Mesendoderm (in vitro differentiated cells): ENCODE measurements at places on chromosomes 6 and 20.

DNA sequence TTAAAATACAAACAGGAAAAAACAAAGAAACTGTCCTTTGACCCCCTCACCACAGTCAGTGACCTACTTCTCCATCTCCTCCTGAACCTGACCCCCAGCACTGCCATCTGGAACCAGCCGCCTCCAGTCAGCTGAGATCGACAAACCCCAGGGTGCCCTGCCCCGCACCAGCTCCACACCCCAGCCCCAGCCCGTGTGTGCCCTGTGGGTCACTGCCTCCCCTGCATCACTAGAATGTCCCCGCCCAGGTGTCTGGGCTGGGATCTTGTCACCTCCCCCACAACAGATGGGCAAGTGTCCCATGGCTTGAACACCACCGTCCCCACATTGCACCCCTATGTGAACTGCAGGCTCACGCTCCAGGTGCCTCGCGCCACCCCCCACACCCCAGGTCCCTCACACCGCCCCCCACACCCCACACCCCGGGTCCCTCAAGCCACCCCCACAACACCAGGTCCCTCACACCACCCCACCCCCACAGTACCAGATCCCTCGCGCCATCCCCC is 13.3 kb downstream of the TAF4 start:
- no peak for DNase-seq

GRCh38 chr20:3727401-3728021 is 5.0 kb upstream of the HSPA12B start:
- DNase-seq, result peak; percentile 31

- no peak for DNase-seq
Measured at GRCh38 chr6:36119209-36119608, 11.1 kb upstream of the MAPK13 start.

- DNase-seq, result no peak
Measured at GRCh38 chr6:18078866-18079265, 43.6 kb downstream of the NHLRC1 start.

- peak; percentile 75 for DNase-seq
Measured at GRCh38 chr6:100432136-100432535, 32.6 kb downstream of the SIM1 start.

- no peak for DNase-seq
Measured at GRCh38 chr6:88445188-88445965, 279.2 kb upstream of the CNR1 start.

DNA sequence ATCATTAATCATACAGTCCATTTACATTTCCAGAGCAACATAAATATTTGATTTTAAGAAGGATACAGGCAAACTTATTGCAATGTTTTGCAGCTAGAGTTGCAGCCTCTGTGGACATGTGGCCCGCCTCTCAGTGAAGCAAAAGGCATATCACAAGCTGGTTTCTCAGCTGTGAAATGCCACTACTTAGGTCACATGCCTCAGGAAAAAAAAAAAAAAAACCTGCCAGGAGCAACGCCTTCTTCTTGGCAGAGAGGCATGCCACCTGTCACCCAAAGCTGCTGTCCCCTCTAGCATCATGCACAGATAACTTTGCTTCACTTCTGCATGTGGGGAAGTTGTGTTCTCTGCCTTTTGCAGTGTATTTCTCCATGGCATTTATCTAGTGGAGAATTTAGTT is 18.5 kb downstream of the GRM1 start:
- no peak for DNase-seq

GRCh38 chr6:157014871-157015270 is 237.7 kb downstream of the ARID1B start:
- no peak for DNase-seq

DNA sequence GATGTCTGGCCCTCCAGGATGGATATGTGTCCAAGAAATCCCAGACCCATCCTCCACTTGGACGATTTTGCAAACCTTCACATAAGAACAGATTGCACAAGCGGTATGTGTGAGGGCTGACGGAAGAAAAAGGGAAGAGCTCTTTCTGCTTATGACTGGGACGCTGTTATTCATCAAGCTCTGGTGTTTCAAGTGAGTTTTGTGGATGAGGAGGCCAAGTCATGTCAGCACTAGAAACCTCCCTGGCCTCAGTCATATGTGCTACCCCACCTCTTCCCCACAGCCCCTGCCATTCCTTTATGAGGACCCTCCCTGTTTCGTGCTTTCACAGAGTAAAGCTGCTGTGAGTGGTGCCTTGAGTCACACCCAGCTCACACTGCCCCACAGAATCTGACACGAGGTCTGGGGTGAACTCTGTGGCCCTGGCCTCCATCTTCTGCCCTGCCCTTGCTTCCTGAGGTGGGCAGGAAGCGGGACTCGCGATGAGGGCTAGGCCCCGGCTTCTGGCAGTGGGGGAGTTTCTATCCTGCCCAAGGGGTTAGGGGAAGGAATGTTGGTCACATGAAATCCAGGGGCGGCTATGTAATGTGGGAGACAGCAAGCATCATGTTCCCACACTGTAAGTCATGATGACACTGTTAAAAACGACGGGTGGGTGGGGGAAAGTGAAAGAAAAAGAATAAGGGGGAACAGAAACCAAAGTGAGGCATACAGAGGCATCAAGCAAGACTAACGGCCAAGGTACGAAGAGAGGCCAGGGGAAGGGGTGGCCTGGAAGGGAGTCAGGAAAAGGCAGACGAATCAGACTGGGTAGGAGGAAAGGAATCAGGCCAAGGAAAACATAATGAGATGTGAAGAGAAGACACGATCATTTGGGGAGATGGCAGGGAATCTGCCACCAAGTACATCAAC is 78.1 kb downstream of the PRDM1 start:
- no peak for DNase-seq

- DNase-seq, result no peak
Measured at GRCh38 chr20:56986931-56987720, 279.3 kb downstream of the BMP7 start.

DNA sequence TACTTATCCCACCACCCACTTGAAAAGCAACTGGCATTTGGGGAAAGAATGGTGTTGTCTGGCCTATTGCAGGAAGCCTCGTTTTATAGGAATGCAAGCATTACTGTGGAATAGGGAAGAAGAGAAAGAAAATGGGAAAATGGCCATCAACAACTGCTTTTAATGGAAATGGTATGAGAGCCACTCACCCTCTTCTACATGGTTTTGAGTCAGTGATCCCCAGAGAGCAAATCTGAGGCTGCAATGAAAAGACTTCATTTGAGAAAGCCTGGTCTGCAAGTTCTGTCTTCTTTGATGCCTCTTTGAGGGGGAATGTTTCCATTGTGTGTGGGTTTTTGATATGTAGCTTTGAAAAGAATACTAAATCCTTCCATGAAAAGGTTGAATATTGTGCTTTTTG is 172.3 kb upstream of the HDDC2 start:
- DNase-seq, result no peak

DNA sequence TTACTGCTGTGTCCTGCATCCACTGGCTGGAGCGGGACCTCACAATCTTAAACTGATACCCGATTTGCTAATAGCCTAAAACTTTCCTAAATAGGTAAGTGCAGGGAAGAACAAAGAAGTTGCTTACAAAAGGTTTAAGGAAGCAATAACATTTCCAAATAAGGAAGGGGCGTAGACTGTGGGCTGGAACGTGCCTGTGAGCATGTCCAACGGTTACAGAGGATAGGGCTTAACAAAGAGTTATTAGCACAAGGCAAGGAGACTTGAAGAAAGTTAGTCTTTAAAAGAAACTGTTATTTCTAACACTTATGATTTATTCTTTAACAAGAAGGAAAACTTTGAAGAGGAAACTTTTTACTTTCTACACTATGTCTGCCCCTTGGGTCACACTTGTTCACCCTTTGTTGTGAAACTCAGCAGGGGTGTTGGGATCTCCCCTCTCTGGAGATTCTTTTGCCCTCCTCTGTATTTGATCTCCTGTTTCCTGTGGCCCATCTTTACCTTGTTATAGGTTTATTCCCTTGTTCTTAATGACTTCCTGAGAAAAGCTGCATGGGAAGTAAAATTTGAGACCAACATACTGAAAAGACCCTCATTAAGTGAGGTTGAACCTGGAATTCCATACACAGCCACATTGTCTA is 28.7 kb downstream of the KAT14 start:
- no peak for DNase-seq

- peak; percentile 12 for DNase-seq
Measured at GRCh38 chr6:82045965-82046756, 201.4 kb downstream of the IBTK start.
